ENCODE measurements at places on chromosomes 1 and 21.
A peak's percentile ranks its signal among the peaks of the same experiment; 100 is the strongest.

DNA sequence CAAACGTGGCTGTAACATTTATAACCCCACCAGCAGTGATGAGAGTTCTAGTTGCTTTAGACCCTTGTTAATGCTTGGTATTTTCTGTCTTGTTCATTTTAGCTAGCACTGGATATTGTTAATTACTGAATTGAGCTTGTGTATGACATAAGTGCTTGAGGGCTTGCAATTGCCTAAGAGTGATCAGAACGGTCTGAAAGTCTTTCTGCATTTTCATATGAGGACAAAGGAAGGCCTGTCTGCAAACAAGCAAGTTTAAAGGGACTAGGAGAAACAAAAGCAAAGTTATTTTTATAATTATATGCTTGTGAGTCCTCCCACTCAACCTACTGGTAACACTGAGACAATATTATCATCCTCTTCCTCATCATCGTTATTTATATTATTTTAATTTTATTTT, 305.5 kb upstream of the DUSP10 start:
- no peak for DNase-seq
- no peaks in the 10 kb centered on the region for H3K27me3 ChIP-seq
- H3K27ac ChIP-seq = no peak overlapping the region
- H3K4me1 ChIP-seq = no peaks in the 10 kb centered on the region
- H3K4me3 ChIP-seq = no peak overlapping the region
- no peaks in the 10 kb centered on the region for H3K36me3 ChIP-seq

DNA sequence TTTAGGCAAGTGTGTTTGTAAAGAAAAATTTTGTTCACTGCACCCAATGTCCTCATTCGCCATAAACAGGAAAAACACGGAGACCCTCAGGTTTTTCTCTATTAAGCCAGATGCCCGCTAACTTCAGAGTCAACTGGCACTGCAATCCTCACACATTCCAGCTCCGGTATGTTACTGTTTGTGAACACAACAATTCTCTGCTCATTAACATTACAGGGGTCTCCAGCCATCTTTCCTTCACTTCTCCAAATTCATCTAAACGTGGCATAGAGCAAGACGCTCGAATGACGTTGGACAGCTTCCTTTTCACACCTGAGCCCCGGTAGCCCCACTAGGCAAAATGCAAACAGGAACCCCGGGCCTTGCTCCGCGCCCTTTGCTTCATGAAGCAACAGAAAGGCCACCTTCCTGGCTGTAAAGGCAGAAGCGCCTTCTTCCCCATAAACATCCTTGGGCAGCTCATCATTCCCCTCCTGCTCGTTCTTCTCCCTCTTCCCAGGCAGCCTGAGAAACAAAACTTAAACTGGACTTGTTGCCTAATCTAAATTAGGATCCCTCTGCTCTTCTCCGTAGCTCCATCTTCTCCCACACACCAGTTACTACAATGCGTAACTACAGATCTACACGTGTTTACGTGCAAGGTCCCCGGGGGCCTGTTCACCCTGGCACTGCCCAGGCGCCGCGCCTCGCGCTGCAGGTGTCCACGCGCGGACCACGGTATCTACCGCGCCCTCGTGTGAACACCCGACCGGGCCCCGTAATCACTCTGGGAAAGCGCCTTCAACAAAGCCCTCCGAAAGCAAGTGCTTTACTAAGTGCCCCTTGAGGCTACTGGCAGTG, 1.2 kb downstream of the LBR start:
- H3K27ac ChIP-seq = peak overlapping the region; percentile 24
- peak; percentile 51 for DNase-seq
- peaks cover 24% of the 10 kb centered on the region for H3K4me1 ChIP-seq
- no peaks in the 10 kb centered on the region for H3K36me3 ChIP-seq
- peak overlapping the region; percentile 88 for H3K4me3 ChIP-seq
- H3K27me3 ChIP-seq = no peaks in the 10 kb centered on the region

DNA sequence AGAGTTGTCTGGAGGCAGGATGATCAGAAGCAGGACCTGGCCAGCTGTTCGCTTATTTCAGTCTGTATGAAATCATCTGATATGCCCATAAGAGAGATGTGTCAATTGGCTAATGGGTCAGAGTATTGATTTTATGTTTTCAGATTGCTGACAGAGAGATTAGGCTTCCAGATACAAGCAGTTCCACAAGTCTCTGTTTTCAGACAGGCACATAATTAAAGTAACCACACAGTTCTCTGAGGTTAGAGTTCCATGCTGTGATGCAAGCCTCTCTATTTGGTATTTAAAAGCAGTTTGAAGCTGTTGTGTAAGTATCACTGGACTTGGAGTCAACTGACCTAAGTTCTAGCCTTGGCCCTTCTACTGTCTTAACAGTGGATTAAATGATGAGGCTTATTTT, 50.1 kb downstream of the ATF6 start:
- H3K4me1 ChIP-seq = no peaks in the 10 kb centered on the region
- no peaks in the 10 kb centered on the region for H3K27me3 ChIP-seq
- no peaks in the 10 kb centered on the region for H3K36me3 ChIP-seq
- no peak for DNase-seq

GRCh38 chr21:44817914-44818639, at the start of gene SUMO3:
Gene SUMO3 (minus strand): TSS chr21:44818062. CDS start chr21:44817968, 94 bp downstream.
- H3K27ac ChIP-seq = peak within 1 kb of the TSS; percentile 29
- H3K4me3 ChIP-seq = peak within 1 kb of the TSS; percentile 83
- peaks cover 2% of the 10 kb centered on the region for H3K36me3 ChIP-seq

- no peaks in the 10 kb centered on the region for H3K36me3 ChIP-seq
- no peaks in the 10 kb centered on the region for H3K27me3 ChIP-seq
- H3K27ac ChIP-seq = no peak overlapping the region
- DNase-seq = no peak
Observed at GRCh38 chr1:68379085-68379478, 70.7 kb downstream of the RPE65 start.

GRCh38 chr1:185880779-185881333, 146.7 kb downstream of the HMCN1 start:
- no peak overlapping the region for H3K4me3 ChIP-seq
- no peak overlapping the region for H3K27ac ChIP-seq
- H3K27me3 ChIP-seq = no peaks in the 10 kb centered on the region
- H3K4me1 ChIP-seq = no peaks in the 10 kb centered on the region
- no peaks in the 10 kb centered on the region for H3K36me3 ChIP-seq

DNA sequence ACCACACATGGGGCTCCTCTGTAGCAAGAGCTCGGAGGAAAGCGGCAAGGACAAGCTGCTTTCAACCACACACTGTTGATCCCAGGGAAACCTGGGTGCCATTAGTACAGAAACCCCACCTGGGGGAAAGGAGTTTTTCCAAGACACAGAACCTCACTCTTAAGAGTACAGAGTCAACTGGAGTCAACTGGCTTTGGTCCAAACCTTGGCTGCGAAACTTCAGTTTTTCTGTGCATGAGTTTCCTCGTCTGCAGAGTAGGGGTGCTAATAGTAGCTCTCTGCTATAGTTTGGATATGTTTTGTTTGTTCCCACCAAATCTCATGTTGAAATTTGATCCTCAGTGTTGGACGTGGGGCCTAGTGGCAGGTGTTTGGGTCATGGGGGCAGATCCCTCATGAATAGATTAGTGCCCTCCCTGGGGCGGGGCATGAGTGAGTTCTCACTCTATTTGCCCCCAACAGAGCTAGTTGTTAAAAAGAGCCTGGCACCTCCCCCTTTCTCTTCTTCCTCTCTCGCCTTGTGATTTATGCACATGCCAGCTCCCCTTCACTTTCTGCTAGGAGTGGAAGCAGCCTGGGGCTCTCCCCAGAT, 161.1 kb downstream of the PIGK start:
- H3K4me3 ChIP-seq = no peak overlapping the region
- H3K27ac ChIP-seq = no peak overlapping the region
- H3K27me3 ChIP-seq = no peaks in the 10 kb centered on the region
- H3K4me1 ChIP-seq = peaks cover 5% of the 10 kb centered on the region

DNA sequence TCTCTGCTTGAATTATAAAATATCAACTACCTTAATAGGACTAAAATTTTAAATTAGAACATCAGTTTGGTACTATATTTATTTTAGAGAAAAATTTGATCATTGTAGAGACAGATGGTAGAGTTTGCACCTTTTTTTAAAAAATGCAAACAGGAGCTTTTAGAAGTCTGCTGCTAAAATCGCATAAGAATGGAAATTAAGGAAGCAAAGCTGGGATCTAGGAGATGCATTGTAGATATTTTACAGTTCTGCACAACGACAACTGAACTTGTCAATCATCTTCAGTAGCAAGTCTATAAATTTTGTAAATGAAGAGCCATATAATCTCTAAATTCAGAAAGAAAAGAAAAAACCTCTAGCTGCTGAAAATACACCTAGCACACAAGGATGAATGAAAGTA, 185.6 kb upstream of the KCNK2 start:
- H3K36me3 ChIP-seq = no peaks in the 10 kb centered on the region
- H3K27me3 ChIP-seq = no peaks in the 10 kb centered on the region
- no peak overlapping the region for H3K27ac ChIP-seq
- H3K4me3 ChIP-seq = no peak overlapping the region

GRCh38 chr1:71823708-71824305, 458.5 kb downstream of the NEGR1 start:
- H3K27me3 ChIP-seq = no peaks in the 10 kb centered on the region
- DNase-seq = no peak
- no peak overlapping the region for H3K4me3 ChIP-seq

GRCh38 chr1:145777357-145778145, 46.3 kb downstream of the RNF115 start:
- no peaks in the 10 kb centered on the region for H3K36me3 ChIP-seq
- H3K4me1 ChIP-seq = no peaks in the 10 kb centered on the region
- H3K27ac ChIP-seq = no peak overlapping the region
- DNase-seq = no peak

GRCh38 chr1:54502342-54502741, 45.7 kb upstream of the ACOT11 start:
- no peaks in the 10 kb centered on the region for H3K36me3 ChIP-seq
- DNase-seq = no peak
- H3K4me1 ChIP-seq = peaks cover 16% of the 10 kb centered on the region
- H3K27me3 ChIP-seq = no peaks in the 10 kb centered on the region
